Stimulated activated CD4-positive, alpha-beta T cell treated with anti-CD3 and anti-CD28 coated beads, Interleukin-4, amount 100 ng/mL, for 24 hours (primary cell): ENCODE measurements at places on chromosomes 12 and 14.

GRCh38 chr14:61438497-61438859 is 117.1 kb downstream of the PRKCH start:
- DNase-seq: no peak

GRCh38 chr14:68198713-68199495 is 379.3 kb downstream of the RAD51B start:
- no peak for DNase-seq

DNA sequence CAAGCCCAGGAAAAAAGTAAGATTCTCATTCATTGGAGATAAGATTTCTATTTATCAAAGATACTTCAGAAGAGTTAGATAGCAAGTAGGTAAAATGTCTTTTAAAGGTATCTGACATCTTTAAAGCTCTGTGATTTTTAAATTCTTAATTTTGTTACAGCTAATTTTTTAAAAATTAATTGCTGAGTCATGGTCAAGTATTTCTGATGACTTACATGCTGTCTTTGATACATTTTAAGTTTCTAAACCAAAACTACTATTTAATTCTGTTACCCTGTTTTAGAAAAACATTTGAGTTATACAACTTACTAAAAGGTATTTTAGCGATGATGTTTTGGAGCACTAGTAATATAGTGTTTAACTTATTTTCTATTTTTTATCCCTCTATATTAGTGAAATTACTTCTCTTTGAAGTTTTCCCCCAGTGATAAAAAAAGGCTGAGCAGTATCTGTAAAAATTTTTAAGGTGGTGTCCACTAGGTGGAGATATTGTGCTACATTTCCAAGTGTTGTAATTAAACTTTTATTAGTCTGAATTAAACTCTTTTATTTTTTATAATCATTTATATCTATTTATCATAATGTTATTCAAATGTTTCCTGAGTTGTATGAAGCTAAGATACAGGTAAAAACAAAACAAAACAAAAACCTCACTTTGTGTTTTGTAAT is 11.5 kb downstream of the ALG10 start:
- DNase-seq: no peak

DNA sequence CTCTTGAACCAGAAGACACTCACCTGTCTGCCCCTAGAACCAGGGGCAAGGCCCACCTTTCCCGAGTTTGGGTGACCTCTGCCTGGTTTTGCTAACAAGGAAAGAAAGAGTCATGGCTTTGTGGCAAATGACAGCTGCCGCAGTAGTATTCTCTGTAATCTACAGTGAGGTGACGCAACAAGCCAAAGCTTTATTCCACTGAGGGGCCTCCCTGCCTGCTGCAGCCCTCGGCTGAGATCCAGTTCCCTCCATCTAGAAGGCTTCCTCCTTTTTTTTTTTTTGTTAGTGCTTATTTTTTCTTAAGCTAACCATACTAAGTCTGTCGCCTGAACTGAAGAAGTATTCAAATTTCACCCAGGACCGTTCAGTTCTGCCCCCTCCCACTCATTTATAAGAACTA is 142.3 kb upstream of the TMCC3 start:
- DNase-seq: no peak

- no peak for DNase-seq
These were observed 5.7 kb downstream of the PHLDA1 start for GRCh38 chr12:76025601-76026575.

DNA sequence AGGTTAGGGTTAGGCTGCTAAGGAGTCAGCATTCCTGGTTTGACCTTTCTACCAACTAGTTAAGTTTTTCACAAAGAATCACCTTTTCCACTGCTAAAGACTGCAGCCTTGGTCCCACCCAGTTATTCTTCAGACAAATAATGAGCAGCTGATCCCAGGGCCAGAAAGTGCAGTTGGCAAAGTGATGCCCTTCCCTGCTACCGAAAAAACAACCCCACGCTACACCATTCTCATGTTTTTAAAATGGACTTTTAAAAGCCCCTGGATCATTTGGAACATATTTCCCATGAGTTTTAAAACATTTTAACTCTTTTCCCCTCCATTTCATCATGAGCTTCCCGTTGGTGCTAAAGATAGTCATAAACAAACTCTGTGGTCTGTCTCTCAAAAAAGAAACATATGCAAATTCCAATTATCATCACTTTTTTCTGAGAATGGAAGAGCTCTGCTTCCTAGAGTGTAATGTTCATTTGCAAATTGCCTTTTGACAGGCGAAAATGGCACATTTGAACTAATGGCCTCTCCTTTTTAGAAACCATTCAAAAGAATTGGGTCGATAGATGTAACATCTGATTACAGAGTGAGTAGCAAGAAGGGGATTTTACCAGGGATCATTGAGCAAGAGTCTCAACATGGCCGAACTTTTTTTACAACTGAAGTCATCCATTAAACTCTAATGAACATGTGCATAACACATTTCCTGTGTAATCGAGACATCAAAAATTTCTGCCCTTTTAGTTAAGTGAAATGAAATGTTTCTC is 129.3 kb upstream of the RAP1B start:
- DNase-seq: no peak

DNA sequence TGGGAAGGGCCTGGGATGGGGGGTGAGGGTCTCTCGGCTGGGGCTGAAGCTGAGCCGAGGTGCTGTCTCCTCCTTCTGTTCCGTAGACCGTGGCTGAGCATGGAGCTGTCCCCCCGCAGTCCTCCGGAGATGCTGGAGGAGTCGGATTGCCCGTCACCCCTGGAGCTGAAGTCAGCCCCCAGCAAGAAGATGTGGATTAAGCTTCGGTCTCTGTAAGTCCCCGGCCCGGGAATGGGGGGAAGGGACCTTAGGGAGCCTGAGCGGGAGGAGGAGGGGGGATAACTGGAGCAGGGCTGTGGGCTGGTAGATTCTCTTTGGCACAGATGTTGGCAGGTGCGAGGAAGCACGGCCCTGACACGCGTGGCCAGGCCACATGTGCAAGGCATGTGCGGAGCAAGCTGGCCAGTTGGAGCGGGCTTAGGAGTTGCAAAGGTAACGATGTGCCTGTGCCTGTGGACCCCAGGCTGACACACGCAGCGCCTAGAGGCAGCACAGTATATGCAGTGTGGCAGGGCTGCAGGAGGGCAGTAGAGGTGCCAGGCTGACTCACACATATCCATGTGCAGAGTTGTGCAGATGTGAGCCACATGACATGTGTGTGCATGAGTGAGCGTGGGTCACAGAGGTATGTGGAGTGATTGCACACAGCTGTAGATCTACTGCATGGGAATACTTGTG is 512 bp downstream of the PDE1B start:
- DNase-seq: peak; percentile 54

DNA sequence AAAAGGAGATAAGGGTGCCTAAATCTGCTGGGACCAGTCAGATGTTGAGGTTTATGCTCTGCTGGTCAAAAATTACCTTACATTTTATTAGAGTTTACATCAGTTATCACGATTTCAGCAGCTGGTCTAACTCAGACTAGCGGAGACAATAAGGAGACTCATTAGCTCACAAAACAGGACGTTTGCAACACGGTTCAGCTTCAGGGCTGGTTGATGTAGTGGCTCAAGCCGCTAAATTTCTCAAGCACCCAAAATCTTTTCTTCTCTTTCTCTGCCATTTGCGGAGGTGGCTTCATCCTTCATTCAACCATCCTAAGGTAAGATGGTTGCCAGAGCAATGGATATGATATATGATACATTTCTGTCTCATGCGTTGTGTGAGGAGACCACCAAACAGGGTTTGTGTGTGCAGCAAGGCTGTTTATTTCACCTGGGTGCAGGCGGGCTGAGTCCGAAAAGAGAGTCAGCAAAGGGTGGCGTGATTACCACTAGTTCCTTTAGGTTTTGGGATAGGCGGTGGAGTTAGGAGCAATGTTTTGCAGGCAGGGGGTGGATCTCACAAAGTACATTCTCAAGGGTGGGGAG is 30.3 kb upstream of the CLIP1 start:
- no peak for DNase-seq

- no peak for DNase-seq
These were observed 205.4 kb downstream of the DAD1 start for GRCh38 chr14:22383515-22384166.

DNA sequence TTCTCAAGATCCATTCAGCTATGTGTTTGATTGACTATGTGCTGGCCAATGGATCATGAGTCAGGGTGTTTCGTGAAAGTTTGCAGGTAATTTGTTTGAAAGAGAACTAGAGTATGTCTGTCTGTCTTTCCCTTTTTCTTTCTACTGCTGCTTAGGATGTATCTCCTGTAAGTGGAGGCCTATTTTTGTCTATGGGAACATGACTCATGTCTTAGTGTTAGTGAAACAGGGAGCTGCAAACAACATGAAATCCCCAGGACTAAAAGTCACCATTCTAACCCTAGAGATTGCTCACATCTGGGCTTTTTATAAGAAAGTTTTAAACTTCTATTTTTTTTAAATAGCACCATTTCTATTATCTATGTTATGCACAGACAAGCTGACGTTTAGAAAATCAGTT is 333.0 kb downstream of the CCER1 start:
- no peak for DNase-seq

- DNase-seq: peak; percentile 43
These were observed 44.5 kb downstream of the KDM2B start for GRCh38 chr12:121536054-121536898.

- no peak for DNase-seq
These were observed 610 bp upstream of the KMT2D start for GRCh38 chr12:49061157-49061650.

DNA sequence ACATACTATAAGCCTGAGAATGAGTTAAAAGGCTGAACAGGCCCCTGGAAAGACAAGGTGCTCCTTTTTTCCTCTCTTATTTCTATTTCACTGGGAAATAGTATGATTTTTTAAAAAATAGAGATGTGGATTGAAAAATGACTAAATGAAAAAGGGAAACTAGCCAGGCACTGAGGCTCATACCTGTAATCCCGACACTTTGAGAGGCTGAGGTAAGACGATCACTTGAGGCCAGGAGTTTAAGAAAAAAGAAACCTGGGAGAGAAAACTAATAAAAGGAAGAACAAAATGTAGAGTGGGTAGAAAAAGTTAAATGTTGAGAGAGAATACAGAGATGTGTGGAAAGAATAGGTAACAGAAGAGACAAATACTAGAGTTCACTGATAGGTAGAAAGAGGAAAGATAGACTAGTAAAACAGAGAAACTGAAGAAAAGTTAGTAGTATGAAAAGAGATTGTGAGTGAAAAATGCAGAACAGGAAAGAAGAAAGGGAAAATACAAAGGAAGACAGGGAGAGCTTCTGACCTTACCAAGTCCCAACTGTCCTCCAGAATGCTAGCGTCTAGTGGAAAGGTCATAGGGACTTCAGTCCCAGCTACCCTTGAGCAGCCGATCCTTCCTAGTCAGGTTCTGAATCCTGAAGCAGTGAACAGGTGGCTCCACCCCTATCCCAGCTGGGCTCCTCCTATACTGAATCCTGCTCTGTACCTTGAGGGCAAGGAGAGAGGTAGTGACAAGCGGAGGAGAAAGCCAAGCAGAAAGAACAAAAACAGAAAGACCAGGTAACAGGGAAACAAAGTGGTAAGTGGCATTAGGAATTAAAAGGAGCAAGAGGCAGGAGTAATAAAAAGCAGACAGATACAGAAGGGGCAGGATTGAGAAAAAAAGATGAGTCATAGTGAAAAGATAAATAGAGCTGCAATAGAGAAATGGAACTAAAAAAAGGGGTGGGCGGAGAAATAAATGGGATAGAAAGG is 7.3 kb downstream of the TMEM116 start:
- no peak for DNase-seq

- no peak for DNase-seq
These were observed 811 bp upstream of the INF2 start for GRCh38 chr14:104688505-104689108.

DNA sequence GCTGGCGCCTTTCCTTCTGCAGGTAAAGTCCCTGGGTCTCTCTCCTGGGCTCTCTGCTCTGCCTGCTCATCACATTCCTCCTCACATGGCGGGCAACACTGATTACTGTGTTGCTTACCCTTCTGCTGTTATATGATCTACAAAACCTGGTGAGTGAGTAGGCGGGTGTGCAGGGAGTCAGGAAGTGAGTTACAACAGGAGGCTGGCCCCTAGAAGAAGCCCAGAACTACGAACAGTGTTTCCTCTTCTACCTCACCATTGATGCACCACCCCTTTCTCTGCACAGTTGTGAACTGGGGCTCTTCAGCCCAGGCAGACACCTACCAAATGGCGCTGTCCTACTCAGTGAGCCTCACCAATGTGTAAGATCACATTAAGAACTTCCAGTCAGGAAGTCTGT is 4.9 kb upstream of the KLHL33 start:
- DNase-seq: peak; percentile 22

- DNase-seq: no peak
These were observed 166.4 kb downstream of the DUSP6 start for GRCh38 chr12:89185889-89186288.

DNA sequence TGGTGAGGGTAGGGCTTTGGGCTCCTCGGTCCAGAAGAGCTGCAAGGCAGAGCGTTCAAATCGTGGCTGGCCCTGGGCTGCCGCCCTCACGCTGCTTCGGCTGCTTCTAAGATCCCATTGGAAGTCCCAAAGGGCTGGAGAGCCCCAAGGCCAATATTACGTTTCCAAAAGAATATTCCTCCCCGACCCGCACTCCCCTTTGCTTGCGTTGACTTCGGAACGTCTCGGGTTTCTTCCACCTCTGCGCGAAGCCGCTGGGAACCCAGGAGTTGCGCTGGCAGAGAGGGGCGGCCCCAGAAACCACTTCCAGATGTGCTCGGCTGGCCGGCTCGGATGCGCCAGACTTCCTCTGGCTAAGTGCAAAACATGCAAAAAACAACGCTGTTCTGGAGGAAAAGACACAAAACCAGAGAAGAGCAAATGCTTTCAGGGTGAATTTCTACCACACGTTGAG is at the start of gene GLT8D2:
TSS of gene GLT8D2 (minus strand) at position 285 of the 454 bp plus-strand sequence. CDS start 30,539 bp downstream, outside the sequence.
- no peak for DNase-seq

GRCh38 chr12:32650508-32650907 is 28.6 kb upstream of the DNM1L start:
- DNase-seq: no peak

DNA sequence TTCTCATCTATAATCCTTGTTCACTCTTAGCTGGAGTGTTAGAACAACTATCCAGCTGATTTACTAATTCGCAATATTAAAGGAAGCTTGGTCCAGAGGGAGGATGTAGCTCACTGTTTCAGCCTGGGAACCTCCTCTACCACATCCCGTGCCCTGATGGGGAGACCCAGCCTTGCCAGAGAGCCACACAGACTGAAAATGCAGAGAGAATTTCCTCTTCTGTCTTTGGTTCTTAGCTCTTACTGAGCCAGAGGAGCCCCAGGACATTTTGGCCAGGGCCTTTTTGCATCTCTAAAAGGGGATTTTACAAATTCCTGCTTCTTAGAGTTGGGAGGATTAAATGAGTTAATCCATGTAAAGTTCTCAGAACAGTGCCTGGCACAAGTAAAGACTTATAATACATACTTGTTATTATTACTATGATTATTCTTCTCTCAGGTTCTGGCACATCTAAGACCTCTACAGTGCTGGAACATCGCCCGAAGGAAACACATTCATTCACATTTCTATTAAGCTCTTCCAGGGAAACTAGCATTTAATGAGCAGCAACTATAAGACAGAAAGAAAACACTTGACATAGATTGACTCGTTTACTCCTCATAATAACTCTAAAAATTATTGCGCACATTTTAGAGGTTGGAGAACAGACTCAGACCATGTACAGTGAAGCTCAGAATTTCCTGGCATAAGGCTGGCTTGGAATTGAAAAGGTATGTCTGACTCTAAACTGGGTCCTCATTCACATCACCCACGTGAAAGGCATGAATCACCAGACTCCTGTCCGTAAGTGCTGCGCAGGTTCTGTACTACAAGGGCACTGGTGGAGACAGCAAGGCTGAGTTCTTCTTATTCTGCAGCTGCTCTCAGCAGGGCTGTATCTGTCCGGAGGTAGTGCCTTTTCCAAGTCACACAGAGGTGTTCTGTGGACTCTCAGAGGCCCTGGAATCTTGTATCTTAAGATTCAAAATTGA is 27.8 kb upstream of the AEBP2 start:
- no peak for DNase-seq

- no peak for DNase-seq
These were observed 179.2 kb downstream of the KICS2 start for GRCh38 chr12:64042911-64043310.
